ENCODE measurements at places on chromosomes 6 and 20.

GRCh38 chr6:163543321-163543720 lies 128.8 kb downstream of the QKI start:
- no peak for DNase-seq

DNA sequence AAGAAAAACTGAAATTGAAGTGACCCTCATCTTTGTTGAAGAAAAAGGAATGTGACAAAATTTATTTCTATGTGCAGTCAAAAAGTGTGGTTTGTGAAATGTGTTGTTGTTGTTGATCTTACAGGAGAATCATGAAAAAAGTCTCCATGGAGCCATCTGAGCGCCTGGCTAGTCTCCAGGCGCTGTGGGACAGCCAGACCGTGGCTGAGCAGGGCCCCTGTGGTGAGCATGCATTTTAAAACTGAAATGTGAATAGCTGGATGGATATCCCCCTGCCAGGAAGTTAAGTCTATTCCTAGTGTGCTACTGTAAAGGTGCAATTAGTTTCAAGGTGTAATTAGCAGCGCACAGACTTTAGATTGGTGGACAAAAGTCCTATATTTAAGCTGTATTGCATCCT lies 170.6 kb downstream of the CARMIL1 start:
- DNase-seq, result no peak

DNA sequence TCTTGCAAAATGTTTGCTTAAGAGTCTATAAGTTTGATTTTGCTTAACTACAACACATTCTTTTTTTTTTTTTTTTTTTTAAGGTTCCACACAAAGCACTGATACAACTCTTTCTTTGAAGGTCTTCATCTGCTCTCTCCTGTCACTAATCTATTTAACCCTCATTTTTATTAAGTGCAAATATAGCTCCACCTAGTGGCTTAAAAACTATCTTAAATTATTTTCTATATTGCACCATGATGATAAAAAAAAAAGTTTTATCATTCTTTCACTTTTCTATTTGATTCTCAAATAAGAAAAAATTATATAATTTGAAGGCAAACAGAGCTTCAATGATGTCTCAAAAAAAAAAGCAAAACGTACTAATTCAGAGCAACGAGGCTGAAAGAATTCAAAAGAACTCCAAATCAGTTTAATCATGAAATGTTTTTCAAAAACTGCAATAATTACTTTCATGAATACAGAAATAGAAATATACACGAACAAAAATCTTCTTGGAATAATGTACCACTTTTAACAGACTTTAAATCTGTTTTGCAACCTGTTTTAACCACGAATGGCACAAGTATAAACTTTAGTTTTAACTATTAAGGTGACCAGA lies 12.8 kb downstream of the ESF1 start:
- DNase-seq, result no peak

GRCh38 chr6:125571207-125571755 lies 178.2 kb upstream of the HEY2 start:
- no peak for DNase-seq

DNA sequence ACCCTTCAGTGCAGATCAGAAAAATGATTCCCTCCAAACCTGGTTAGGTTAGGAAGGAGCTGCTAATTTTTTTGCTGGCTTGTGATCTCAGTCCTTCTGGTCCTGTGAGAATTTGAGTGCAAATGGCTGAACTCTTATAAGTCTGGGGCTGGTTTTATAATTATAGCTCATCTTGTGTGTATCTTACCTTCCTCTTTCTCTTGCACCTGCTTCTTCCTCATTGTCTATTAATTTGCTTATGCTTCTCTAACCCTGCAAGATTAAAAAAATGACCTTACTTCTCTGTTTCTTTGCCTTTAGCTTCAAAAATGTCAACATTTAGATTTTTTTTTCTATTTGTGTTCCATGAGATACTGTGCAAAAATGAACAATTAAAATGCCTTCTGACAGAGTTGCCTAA lies 576.2 kb downstream of the DHX35 start:
- no peak for DNase-seq

GRCh38 chr6:53929041-53929820 lies 134.4 kb downstream of the LRRC1 start:
- DNase-seq, result no peak

DNA sequence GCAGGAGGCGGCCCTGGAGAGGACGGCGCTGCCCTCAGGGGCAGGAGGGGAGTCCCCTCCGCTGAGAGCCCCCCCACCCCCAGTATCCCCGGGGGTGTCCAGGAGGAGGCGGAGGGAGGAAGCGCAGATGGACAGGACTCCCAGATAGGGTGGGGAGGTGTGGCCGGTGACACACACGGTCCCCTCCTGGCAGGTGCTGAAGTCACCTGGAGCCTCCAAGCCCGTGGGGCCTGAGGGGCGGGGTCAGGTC lies 1.4 kb downstream of the STMN3 start:
- no peak for DNase-seq

- DNase-seq, result no peak
These were observed 133.1 kb upstream of the RIPOR2 start for GRCh38 chr6:25068866-25069265.

- DNase-seq, result no peak
These were observed 17.1 kb downstream of the MYLIP start for GRCh38 chr6:16146028-16146427.

GRCh38 chr6:37088897-37089296 lies 81.1 kb upstream of the PIM1 start:
- DNase-seq, result no peak

- no peak for DNase-seq
These were observed 31.0 kb upstream of the PSMF1 start for GRCh38 chr20:1087311-1087905.

- no peak for DNase-seq
These were observed 460.4 kb upstream of the SOX4 start for GRCh38 chr6:21132856-21133838.

DNA sequence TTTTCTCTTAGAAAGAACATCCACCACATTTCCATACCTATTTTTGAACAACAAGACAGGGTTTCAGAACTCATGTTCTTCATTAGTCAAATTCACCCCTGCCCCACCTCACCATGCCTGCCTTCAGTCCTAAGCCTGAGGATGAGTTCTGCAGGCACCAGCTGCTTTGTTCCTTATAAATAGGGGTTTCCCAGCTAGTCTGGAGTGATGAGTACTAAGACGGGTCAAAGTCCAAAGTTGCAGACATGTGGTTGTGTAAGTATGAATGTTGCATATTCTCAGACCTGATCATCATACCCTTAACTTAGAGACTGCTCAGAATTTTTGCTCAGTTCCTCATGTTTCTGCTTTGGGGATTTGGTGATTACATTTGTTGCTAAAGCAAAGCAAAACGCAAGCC lies 257.7 kb upstream of the CDYL start:
- no peak for DNase-seq

GRCh38 chr20:41748051-41748450 lies 129.9 kb upstream of the CHD6 start:
- no peak for DNase-seq

GRCh38 chr6:91304521-91304920 lies 717.6 kb upstream of the MAP3K7 start:
- DNase-seq, result no peak

GRCh38 chr6:151431337-151431736 lies 20.6 kb downstream of the RMND1 start:
- no peak for DNase-seq

- no peak for DNase-seq
These were observed 323.2 kb downstream of the ADGRB3 start for GRCh38 chr6:68958327-68958726.

DNA sequence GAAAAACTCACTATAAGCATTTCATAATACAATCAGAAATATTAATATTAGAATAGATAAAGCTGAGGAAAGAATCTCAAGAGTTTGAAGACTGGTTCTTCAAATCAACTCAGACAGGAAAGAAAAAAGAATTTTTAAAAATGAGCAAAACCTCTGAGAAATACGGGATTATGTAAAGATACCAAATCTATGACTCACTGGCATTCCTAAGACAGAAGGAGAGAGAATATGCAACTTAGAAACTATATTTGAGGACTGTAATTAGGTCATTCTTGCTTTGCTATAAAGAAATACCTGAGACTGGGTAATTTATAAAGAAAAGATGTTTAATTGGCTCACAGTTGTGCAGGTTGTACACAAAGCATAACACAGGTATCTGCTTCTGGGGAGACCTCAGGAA lies 665.1 kb downstream of the RNF144B start:
- DNase-seq, result no peak

DNA sequence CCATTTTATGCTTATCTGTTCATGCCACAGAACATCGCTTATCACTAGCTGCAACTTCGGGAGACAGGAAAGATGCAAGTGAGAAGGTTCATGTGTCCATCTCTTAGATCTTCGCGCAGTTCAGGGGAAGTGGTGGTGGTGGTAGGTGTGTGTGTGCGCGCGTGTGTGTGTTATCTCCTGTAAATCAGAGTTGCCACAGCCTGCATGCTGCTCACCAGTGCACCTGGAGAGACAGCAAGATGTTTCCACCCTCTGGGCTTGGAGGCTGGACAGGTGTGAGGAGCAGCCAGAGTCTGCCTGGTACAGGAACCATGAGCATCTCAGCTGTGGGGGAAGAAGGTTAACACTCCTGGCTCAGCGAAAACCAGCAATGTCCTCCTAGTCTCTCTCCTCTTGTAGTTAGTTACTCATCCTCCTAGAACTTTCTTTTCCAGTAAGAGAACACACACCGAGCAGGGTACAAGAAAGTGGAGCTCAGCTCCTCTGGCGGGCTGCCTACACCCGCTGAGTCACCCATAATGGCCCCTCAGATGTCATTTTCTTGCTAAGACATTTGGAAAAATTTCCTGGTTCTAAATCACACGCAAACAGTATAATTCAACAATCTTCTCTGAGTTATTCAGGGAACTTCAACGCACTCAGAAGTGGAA lies 5.1 kb upstream of the TUBB1 start:
- DNase-seq, result peak; percentile 40

GRCh38 chr6:111850295-111850937 lies 22.8 kb downstream of the FYN start:
- DNase-seq, result no peak

DNA sequence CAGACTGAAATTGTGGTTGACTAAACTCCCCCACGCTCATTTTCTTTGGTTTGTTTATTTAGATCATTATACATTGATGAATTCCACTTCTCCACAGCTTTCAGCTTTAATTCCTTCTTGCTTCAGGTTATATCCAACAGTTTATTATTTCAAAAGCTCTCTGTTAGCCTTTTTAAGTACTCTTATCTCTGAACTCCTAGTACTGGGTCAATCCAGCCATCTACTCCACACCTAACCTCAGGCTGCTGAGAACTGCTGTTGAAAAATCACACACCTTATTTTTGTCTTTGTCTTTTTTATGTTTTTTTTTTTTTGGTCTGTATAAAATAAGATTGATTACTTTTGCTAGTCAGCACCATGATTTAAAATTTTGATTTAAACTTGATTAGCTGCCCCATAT lies 32.9 kb downstream of the FLRT3 start:
- no peak for DNase-seq

- no peak for DNase-seq
These were observed 44.2 kb upstream of the MDGA1 start for GRCh38 chr6:37741757-37742400.

- DNase-seq, result no peak
These were observed 9.2 kb upstream of the CGA start for GRCh38 chr6:87103977-87104601.

DNA sequence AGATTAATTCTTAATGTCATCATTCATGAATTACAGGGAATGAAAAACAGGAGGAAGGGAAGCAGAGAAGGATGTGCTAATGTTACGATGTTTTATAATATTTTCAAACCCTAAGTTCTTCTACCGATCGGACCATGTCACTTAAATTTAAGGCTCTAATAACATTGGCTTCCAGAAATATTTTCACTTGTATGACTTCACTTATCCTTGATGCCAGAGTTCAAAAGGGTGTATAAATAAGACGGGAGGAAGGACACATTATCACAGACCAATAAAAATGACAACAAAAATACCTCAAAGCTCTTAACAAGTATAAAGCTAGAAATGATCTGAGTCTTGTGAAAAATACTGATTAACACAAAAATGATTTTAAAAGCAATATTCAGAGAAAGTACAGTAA lies 370.4 kb upstream of the CITED2 start:
- DNase-seq, result no peak

DNA sequence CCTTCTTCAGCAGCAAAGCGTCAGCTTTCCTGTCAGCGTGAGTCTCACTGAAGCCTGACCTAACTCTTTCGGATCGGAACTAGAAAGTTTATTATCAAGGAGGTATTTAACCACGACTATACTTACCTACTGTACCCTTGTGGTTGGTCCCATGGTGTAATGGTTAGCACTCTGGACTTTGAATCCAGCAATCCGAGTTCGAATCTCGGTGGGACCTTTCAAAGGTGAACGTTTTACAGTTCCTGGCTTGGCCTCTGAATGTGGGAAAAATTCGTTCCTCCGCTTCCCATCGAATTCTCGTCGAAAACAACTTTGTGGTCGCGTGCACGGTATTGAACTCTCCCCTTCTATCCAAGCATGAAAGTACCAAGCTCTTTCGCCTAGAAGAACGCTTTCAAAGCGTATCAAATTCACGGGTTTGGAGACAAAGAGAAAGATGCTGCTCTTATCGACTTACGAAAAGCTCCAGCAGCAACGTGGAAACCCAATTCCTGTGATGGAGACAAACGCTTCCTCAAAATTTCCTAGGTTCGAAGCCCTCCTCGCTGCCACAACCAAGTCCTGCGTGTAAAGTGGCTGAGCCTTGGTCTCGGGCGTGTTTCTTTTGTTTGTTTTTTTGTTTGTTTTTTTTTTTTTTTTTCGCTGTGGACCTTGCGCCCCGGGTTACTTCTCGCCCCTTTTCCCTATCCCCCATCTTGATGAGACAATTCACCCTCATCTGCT lies 63.7 kb downstream of the GPX5 start:
- no peak for DNase-seq

DNA sequence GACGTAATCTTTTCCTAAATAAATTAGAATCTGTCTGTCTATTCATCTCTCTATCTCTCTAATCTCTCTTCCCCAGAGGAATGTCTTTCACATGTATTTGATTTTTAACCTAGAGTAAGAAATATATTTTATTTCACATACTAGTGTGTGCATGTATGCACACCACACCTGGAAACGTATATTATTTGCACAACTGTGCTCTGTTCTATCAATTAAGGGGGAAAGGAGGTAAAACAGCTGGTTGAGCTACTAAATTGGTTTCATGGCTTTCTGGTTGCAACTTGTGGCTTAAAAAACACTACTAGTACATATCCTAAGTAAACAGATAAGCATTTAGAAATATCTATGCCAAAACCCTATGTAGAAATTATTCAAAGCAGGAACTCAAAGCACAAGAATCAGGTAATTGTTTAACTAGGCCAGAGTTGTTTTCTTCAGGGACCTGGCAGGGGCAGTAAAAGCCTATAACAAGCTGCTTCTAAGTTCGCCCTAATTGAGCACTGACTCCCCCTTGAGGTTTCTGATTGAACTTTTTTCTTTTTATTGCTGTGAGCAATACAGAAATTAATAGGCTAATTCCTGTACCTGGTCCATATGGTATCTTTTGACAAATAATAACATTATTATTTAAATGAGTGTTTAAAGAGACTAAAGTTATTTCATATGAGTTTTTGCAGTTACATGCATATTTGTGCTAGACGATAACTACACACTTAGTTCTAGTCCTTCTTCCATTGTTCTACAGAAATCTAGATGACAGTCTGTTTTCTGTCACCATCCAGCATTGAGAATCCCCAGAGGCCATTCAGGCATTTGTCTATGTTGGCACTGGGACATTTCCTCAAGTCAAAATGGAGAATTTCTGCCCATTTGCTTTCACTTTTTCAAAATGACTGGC lies 88.6 kb downstream of the MCHR2 start:
- no peak for DNase-seq

Measured in caudate nucleus (tissue), 63 donors.